Ureter (tissue), 1 donor: ENCODE measurements at places on chromosomes 6 and 20. TPM values are rescaled to one million over a fixed set of nuclear protein-coding genes. Genes with fewer than 3 reads are reported as not detected.

AKAP12 gene
- total RNA-seq: 52.4 TPM

PDE10A gene
- 47.0 TPM for total RNA-seq

CD109 gene
- 6.0 TPM for total RNA-seq

SLC17A3 gene
- total RNA-seq: not detected

NEDD9 gene
- total RNA-seq: 65.8 TPM

SUPT3H gene
- total RNA-seq: 17.8 TPM

BAG2 gene
- 17.0 TPM for total RNA-seq

SAMD3 gene
- total RNA-seq: 1.9 TPM

EDEM2 gene
- 20.5 TPM for total RNA-seq

MEP1A gene
- total RNA-seq: not detected

PRKN gene
- 12.1 TPM for total RNA-seq

DNA sequence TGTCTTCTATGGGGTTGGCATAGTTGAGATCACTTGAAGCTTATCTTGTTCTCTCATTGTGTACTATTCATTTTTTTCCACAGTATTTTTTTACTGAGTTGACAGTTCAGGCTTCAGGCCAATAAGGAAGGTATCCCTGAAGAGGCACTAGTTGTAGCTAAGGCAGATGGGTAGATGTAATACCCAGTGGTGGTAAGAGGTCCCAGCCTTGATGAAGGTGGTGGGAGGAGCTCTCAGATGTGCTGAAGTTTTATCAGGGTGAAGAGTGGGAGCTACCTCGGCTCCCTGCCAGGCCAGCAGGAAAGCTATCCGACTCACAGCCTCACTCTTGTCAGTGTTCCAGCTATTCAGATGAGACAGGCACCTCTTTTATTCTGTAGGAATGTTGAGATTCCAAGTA lies 87.7 kb upstream of the UFL1 start:
- DNase-seq: no peak

DNA sequence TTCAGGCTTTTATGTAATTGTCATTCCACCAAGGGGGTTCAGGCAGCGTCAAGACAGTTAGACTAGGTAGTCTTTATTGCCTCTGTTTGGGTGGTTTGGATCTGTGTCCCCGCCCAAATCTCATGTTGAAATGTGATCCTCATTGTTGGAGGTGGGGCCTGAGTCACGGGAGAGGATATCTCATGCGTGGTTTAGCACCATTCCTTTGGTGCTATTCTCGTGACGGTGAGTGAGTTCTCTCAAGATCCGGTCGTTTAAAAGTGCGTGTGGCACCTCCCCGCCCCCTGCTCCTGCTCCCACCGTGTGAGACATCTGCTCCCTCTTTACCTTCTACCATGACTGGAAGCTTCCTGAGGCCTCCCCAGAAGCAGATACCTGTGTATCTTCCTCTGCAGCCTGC lies 51.3 kb upstream of the FOXC1 start:
- DNase-seq: no peak

DNA sequence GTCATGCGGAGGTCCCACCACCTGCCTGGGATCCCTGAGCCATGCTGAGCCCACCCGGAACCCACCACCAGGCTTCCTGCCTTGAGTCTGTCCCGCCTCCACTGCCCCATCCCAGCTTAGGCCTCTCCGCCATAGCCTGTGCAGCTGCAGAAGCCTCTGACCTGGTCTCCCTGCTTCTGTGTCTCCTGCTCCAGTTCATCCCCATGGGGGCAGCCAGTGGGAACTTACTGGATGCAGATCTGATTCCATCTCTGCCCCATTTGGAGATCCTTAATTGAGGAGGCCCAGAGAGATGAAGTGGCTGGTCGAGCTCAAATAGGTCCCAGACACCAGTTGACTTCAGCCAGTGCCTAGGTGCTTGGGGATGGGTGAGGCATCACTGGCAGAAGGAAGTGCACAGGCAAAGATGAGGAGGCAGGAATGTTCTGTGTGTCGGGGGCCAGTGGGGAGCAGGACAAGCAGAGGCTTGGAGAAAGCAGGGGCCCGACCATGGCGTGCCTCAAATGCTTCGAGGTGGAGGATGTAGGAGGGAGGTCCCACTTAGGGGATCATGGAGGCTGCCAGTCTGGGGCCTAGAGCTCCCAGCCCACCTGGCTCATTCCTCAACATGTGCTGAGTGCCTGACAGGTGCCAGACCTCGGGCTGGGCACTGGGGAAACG lies 112.8 kb downstream of the TOX2 start:
- DNase-seq: no peak

- no peak for DNase-seq
Measured at GRCh38 chr6:93821953-93822352, 402.6 kb upstream of the EPHA7 start.

- DNase-seq: no peak
Measured at GRCh38 chr6:159100395-159101182, 55.8 kb upstream of the TAGAP start.

DNA sequence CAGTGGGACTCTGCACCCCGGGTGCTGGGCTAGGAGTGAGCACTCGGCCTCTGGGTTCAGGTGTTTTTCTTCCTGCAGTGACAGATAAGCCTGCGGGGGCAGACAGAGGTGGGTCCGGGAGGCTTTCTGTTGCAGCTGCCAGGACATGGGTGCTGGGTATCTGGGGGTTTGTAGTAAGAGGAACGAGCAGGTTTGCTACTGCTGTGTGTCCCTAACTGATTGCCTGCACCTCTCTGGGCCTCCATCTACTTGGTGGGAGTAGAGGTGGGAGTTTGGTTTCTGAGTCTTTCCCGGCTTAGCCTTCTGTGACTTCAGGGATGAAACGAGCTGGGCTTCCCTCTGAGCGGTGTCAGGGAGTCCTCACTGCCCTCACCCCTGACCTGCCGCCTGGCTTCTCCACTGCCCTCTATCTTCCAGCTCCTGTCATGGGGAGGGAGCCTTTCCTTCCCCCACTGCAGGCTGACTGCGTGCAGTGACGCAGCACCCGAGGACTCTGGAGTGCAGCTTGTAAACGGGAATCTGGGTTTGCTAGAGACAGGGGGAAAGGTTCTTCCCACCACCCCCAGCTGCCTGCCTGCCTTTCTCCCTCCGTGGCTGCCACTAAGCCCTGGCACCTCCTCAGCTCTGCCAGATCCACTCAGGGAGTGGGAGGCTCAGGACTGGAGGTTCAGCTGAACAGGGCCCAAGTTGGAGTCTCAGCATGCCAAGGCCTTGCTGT lies 6.7 kb downstream of the DLGAP4 start:
- DNase-seq: no peak

GRCh38 chr6:138577151-138577915 lies 78.0 kb upstream of the NHSL1 start:
- no peak for DNase-seq

DNA sequence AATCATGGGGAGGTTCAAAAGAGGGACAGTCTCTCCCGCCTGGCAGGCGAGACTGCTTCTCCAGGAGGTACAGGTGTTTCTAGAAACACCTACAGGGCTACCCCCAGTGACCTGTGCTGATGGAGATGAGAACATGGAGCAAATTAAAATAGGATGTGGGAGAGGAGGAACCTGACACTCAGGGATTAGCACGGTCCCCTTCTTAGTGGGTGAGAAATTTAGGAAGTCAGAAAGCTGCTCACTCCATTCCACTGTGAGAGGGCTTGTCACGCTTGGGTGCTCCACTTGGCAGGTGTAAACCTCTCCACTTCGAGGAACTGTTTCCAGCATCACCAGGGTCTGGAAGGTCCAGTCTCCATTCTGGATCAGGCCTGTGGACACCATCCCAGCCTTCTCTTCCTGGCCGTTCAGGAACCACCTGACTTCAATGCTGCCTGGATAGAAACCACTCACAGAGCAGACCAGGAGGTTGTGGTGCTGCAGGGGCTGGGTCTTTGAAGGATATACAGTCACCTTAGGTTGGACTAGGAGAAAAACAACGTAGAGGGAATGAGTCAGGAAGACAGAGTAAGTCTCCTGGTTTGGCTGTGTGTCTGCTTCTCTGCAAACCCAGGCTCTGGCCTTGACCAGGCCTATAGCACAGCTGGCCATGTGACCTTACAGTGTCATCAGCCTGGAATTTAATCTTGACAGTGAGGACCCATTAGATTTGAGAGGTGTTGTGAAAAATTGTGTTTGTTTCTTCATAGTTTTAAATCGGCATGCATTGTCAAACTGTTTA lies 8.1 kb downstream of the HLA-DRB1 start:
- no peak for DNase-seq

GRCh38 chr6:161091972-161092701 lies 100.6 kb downstream of the MAP3K4 start:
- no peak for DNase-seq

- DNase-seq: peak; percentile 85
Measured at GRCh38 chr6:168342636-168343035, 23.1 kb upstream of the DACT2 start.

DNA sequence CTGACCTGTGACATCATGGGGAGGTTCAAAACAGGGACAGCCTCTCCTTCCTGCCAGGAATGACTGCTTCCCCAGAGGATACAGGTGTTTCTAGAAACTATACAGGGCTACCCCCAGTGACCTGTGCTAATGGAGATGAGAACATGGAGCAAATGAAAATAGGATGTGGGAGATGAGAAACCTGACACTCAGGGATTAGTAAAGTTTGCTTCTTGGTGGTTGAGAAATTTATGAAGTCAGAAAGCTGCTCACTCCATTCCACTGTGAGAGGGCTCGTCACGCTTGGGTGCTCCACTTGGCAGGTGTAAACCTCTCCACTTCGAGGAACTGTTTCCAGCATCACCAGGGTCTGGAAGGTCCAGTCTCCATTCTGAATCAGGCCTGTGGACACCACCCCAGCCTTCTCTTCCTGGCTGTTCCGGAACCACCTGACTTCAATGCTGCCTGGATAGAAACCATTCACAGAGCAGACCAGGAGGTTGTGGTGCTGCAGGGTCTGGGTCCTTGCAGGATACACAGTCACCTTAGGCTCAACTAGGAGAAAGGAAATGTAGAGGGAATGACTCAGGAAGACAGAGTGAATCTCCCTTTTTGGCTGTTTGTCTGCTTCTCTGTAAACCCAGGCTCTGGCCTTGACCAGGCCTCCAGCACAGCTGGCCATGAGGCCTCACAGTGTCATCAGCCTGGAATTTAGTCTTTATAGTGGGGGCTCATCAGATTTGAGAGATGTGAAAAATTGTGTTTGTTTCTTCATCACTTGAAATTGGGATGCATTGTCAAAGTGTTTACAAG lies 10.8 kb downstream of the HLA-DRB5 start:
- no peak for DNase-seq

DNA sequence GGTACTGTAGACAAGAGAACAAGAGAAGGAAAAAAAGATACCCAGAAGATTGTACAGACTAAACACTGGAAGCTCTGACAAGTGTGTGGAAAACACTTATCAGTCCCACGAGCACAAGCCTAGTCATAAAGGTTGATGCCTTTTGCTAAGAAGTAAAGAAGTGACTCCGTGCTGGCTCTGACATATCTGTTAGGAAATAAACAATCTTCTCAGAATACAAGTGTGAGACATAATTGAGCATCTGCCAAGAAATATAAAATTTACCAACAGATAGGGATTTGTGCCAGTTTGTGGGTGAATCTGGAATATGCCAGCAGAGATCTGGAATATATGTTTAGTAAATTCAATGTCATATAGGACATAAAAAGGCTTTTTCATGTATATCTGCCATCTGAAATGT lies 258.7 kb upstream of the RNF217 start:
- DNase-seq: no peak

DNA sequence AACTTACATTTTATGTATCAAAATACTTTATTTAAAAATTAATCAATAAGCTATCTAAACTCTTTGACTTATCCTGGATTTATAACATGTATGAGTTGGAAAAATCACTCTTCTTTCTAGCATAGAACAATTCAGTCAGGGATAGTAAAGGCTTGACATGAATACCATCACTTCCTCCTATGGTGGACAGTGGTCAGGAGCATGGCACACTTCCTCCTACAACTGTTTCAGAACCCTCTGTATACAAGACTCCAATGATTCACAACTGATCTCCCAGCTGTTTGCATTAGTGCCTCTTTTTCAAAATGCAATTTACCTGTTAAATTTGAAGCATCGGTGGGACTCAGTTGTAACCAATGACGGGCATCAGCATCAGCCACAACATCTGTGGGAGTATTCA lies 129.7 kb downstream of the RALGAPA2 start:
- no peak for DNase-seq

GRCh38 chr6:148629592-148630465 lies 117.0 kb upstream of the UST start:
- no peak for DNase-seq

GRCh38 chr6:162568266-162568665 lies 159.3 kb downstream of the PRKN start:
- no peak for DNase-seq

DNA sequence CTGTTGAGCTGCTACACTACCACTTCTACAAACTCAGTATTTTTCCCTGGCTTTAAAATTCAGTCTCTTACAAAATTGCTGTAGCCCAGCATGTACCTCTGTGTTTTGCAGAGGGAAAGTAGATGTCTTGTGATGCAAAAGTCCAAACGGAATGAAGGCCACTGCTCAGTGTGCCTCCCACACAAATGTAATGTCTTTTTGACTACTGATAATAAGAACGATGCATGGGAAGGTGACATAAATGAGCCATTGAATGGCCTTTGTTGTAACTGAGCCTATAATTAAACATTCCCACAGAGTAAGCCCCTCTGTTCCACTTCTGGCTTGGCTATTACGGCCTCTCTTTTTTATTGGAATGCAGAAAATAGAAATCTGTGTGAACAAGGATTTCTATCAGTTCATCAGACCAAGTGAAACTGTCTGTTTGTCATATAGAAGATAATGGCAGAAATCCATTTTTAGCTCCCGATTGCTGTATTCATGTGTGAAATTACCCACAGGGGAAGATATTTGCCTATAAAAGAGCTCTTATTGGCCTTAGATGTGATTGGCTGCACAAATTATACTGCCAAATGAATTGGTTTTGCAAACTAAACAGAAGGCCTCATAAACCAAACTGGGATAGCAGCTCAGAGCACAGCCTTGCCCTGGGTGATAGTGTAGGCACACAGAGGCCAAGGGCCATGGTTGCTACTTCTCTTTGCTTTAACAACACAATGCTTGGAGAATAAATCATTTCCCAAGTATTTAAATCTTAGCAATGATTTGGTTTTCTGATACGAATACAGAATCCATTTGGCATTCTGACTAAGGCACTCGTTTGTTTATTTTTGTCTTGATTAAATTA lies 241.5 kb upstream of the PLN start:
- no peak for DNase-seq

DNA sequence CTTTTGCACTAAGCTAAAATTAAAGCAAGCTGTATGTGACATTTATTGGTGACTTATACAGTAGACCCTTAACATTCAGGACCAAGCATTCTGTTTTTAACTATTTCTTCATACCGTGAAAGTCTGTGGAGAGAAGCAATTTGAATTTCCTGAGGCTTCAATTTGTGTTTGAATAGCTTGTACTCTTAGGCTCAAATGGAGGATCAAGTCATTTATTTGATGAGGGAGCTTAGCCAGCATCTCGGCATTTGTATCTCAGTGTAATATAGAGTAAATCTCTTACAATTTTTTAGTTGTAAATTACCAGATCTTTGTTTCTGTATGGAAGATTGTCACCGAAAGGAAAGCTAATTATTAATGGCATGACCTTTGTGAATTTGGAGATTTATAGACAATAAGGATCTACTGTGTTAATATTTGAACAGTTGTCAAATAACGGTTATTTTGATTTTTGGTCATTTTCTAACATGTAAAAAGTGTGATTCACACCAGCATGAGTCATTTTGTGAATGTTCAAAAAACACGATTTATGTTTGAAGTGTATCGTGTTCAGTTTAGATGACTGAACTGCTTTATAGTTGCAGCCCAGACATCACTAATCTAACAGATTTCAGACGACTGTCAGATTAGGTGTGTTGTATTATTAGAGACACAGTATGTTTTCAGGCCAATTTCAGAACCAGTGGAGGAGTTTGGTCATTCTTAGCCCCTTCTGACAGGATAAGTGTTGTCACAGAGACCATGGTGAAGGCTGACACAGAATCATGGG lies 332.9 kb downstream of the CDKAL1 start:
- DNase-seq: no peak
